ENCODE measurements at places on chromosomes 2 and 18. TPM values are rescaled to one million over a fixed set of nuclear protein-coding genes. Genes with fewer than 3 reads are reported as not detected.

The DCDC2C gene
- not detected for total RNA-seq

The MYO7B gene
- not detected for total RNA-seq

The NOTO gene
- not detected for total RNA-seq

The UGT1A6 gene
- not detected for total RNA-seq

The BBS5 gene
- total RNA-seq, result 5.6 TPM

The MYO5B gene
- 1.4 TPM for total RNA-seq

The IL36RN gene
- not detected for total RNA-seq

The TSPYL6 gene
- total RNA-seq, result not detected

The BOLL gene
- not detected for total RNA-seq

The UNC50 gene
- 35.3 TPM for total RNA-seq

The EN1 gene
- not detected for total RNA-seq

The POLR1A gene
- total RNA-seq, result 46.0 TPM

The FAM110C gene
- total RNA-seq, result not detected

The DOCK10 gene
- total RNA-seq, result 23.0 TPM

The HMSD gene
- total RNA-seq, result not detected

The DUSP19 gene
- 1.9 TPM for total RNA-seq

The MC5R gene
- not detected for total RNA-seq

The SMPD4 gene
- total RNA-seq, result 88.1 TPM

The ADAM23 gene
- total RNA-seq, result 38.5 TPM

The FAM237A gene
- not detected for total RNA-seq

The ANKRD30BL gene
- not detected for total RNA-seq

The SERPINB2 gene
- total RNA-seq, result 0.24 TPM

The COA5 gene
- total RNA-seq, result 18.2 TPM

The RBM43 gene
- 6.5 TPM for total RNA-seq

The LOXHD1 gene
- not detected for total RNA-seq

The GPR55 gene
- not detected for total RNA-seq

The NMUR1 gene
- not detected for total RNA-seq

The CYP27A1 gene
- 12.6 TPM for total RNA-seq

The TRIM43 gene
- total RNA-seq, result not detected

The LRRFIP1 gene
- total RNA-seq, result 179 TPM

Measured in endothelial cell of umbilical vein (primary cell).